Upper lobe of left lung (tissue), 6 donors: ENCODE measurements at places on chromosomes 13 and 19.

GRCh38 chr13:112955271-112955937 lies 13.6 kb upstream of the MCF2L start:
- no peak for DNase-seq

DNA sequence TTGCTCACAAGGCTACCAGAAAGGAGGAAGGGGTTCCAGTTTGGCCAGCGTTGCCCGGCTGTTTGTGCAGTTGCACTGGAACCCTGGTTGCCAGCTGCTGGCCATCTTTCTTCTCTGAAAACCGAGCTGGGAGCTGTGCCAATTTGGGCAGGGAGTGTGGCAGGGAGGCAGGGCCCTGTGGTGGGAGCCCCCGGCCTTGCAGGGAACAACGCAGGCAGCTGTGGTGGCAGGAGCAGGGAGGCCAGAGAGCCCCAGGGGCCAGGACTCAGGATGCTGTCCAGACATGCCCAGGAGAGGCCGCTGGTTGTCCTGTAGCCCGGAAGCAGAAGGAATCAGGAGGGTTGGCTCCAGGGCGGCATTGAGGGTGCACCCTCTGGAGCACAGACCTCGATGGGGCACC lies 4.8 kb downstream of the KMT5C start:
- DNase-seq = no peak

GRCh38 chr19:50435221-50435620 lies 2.5 kb downstream of the MYBPC2 start:
- DNase-seq = no peak

DNA sequence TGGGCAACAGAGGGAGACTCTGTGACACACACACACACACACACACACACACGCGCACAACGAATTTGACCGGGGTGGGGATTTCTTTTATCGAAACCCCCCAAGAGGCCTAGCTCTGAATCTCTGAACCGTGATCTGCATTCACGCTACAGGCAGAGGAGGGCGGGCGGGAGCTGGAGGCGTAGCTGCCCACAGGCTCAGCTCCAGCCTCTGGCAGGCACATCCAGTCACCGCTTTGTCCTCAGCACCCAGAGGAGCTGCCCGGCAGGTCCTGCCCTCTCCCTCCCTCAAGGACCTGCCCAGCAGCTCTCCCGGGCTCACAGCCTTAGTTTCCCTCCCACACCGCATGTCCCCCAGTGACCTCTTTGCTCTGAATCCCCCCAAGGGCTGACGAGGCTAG lies 20.0 kb downstream of the CILP2 start:
- DNase-seq = no peak

GRCh38 chr13:38180126-38180525 lies 169.5 kb upstream of the UFM1 start:
- no peak for DNase-seq
